ENCODE measurements at places on chromosomes 3 and 15.

GRCh38 chr3:184822654-184823053 lies 10.7 kb downstream of the VPS8 start:
- DNase-seq, result no peak

GRCh38 chr3:24199300-24199699 lies 254.2 kb downstream of the NR1D2 start:
- DNase-seq, result no peak

DNA sequence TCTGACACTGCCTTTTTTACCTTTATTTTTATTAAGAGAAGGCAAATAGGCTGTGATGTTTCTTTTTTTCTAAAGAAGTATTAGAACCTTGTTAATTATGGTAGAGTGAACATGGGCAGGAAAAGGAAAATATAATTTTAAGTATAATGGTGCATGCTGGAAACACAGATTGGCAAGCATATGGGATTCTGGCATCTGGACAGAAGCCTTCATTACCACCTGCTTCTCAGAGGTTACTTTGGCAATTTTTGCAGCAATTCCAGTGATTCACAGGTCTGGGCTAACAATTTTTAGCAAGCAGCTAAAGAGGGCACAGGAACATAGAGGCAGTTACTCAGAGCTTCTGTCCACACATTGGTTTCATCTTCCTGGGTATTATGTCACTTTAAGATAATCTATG lies 258.3 kb downstream of the DIPK2A start:
- no peak for DNase-seq

DNA sequence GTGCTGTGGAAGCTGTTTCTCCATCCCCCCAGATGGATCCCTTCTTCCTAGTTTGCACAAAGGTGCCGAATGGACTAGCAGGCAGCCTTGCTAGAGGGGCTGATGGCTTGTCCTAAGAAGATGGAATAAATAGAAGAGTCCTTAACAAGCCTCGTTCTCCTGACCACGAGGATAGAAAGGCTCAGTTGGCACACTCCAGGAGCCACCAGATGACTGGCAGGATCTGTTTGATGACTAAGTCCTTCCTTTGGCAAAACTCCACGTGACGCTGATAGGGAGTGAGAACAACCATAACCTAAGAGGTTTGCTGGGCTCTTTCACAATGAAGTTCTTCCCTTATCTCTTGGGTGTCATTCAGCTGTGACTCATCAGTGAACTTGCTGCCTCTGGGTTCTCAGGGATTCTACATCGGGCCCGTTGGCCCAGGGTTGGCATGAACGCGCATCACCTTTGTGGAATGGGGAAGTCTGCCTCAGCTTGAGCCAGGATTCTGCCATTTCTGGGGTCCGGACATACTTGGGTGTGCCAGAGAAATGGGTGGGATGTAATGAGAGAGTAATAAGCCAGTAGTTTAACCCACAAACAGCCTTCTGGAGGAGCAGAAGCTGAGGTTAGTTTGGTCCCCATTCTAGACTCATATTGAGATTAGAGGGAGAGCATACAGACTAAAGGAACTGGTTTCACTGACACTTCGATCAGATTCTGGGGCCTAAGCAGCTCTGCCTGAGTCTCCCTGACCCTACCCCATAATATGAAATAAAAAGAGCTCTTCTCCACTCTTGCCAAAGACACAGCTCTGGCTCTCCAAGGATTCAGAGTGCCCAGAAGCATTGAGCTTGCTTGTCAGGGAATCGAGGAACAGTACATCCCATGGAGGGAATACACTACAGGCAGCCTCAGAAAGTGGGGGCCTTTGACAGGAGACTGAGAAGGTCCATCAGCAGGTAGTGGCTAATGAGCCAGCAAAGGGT lies 2.0 kb upstream of the MELTF start:
- DNase-seq, result no peak

GRCh38 chr3:55604402-55604801 lies 117.3 kb upstream of the WNT5A start:
- no peak for DNase-seq

DNA sequence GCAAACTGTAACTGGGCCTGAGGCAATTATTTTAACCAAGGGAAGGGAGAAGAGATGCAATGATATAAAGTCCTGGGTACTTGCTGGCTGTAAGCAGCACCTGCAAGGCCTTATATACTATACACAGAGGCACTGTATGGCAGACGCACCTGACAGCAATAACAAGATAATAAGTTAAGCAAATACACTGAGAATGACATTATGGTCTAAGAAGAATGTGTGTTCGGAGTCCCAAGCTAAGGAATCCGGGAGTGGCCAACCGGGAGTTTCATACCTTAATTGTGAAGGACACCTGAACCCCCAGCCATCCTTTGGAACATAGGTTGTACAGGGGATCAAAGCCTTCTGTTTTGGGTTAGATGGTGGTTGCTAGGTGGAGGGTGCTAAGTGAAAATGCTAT lies 13.7 kb downstream of the FAM240A start:
- DNase-seq, result no peak

- DNase-seq, result no peak
Measured at GRCh38 chr3:162370141-162370540, 873.5 kb downstream of the OTOL1 start.

DNA sequence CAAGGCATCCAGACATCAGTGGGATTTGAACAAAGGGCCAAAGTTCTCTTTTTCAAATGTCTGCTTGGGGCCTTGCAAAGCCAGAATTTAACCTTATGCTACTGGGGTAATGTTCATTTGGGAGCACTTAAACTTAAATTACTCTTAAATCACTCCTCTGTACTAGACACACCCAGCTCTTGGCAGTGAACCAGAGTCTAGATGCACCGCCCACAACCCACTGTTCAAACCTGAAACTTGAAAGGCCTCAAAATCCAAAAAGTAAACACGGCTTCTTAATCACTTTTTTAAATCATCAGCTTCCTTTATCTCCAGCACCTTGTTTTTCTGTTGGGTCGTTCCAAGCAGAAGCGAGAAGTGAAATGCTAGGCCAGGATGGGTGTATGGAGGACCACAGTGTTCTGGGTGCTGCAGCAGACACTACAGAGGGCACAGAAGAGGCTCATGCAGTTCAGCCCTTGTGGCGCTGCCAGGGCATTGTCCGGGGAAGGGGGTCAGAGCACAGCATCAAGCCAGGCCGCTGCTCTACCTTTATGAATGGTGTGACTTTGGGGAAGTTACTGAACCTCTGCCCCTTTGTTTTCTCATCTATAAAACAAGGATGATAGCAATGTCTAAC lies 28.8 kb downstream of the MECOM start:
- no peak for DNase-seq

- no peak for DNase-seq
Measured at GRCh38 chr3:123543950-123544349, 40.9 kb downstream of the HACD2 start.

DNA sequence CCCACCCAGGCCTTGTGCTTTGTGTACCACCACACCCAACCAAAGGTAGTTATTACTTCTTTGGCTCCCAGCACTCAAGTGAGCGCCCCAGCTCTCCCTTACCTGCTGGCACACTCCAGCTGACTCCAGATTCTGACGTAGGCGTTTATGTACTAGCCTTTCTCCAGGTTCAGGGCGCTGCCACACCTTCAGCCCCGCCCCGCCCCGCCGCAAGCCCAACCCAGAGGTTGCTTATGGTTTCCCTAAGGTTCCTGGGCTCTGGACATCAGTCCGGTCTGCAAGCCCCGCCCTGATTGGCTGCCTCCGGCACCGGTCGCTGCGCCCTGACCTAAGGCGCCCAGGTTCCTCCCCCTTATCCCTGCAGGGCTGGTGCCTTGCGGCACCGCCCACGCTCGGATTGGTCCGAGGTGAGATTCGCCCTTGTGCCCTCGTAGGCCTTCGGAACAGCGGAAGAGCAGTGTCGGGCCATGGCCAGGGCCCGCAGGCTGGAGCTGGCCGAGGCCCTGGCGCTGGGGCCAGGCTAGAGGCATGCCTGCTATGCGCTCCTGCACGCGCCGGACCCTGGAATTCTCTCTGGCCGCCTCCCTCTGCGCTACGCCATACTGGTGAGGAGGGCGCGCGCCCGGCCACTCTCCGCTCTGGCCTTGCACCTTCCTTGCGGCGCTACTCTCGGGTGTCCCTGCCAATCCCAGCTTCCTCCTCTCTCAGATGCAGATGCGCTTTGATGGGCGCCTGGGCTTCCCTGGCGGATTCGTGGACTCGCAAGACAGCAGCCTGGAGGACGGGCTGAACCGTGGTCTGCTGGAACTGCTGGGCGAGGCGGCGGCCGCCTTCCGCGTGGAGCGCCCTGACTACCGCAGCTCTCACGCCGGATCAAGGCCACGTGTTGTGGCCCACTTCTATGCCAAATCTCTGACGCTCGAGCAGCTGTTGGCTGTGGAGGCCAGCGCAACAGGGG lies 19.8 kb upstream of the NUDT16 start:
- peak; percentile 16 for DNase-seq

GRCh38 chr3:124811436-124811835 lies 75.7 kb downstream of the ITGB5 start:
- no peak for DNase-seq

DNA sequence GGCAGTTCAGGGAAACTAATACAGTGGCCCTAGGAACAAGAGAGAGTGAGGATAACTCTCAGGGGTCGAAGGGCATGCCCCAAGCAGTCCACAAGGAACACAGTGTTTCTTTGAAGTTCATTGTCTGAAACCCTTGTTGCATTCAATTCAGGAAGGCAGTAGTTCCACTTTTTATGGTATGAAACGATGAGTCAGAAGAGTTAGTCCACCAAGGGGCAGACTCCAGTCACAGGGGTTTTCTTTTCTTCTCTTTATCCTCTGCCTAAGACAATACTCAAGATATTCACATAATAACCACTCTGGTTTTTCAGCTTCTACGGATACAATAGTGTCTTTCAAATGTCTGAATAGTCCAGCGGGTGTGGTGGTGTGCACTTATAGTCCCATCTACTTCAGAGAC lies 23.7 kb upstream of the TICRR start:
- no peak for DNase-seq

DNA sequence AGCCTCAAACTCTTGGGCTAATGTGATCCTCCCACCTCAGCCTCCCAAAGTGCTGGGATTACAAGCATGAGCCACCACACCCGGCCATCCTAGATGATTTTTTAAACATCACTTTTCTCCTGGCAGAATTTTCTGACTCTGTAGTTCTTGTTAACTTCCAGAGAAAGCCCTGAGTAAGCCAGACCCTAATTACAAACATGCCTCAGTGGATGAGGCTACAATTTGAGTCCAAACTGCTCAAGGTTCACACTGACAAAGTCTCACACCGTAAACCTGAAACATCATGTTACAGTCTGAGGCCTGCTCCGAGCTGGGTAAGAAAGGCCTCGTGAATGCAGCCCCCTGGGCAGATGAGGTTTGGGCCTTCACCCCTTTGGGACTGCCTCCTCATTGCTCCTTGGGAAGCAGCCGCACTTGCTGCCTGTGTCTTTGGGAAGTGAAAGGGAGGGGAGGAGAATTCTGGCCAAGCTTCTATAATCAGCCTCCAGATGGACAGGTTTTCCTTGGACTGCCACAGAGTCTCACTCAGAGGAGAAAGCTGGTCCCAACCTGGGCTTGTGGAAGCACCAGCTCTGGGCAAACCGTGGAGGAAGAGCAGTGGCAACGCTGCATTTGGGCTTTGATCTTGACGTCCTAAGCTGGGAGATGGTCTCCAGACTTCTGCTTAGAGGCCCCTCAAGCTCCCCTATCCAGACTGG lies 46.0 kb downstream of the CA12 start:
- no peak for DNase-seq

DNA sequence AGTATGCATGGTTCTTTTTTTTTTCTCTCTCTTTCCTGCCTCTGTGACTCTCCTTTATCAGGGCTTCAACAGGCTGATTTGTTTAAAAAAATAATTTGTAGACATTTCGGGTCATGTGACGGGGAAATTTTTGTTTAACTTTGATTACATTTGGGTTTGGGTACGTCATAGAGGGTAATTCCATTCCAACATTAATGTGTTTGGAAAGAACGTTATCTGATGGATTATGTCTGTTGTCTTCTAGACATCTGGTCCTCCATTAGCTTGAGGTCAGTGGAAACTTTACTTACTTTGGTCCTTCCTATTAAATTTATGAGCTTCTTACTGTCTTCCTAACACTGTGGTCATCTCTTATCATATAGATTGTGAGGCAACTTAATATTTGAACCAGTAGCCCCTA lies 80.9 kb downstream of the STT3B start:
- no peak for DNase-seq

- DNase-seq, result no peak
Measured at GRCh38 chr3:9897408-9898372, 5.0 kb upstream of the IL17RE start.

- DNase-seq, result no peak
Measured at GRCh38 chr15:94066811-94067210, 164.6 kb upstream of the MCTP2 start.

- DNase-seq, result no peak
Measured at GRCh38 chr3:133191818-133192217, 153.6 kb downstream of the TMEM108 start.

DNA sequence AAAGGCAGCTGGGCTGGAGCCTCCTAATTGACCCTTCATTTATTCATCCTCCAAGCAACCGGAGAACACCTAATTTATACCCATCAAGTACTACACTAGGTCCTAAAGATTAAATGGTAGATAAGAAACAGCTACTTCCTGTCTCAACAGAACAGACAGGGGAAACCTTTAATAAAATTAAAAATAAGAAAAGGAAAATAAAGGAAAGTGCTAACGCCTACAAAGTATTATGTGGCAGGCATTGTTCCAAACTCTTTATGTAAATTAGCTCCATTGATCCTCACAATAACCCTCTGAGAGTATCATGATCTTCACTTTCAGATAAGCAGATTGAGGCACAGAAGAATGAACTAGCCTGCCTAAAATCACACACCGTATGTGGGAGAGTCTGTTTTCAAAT lies 139.5 kb downstream of the CNTN6 start:
- DNase-seq, result no peak

DNA sequence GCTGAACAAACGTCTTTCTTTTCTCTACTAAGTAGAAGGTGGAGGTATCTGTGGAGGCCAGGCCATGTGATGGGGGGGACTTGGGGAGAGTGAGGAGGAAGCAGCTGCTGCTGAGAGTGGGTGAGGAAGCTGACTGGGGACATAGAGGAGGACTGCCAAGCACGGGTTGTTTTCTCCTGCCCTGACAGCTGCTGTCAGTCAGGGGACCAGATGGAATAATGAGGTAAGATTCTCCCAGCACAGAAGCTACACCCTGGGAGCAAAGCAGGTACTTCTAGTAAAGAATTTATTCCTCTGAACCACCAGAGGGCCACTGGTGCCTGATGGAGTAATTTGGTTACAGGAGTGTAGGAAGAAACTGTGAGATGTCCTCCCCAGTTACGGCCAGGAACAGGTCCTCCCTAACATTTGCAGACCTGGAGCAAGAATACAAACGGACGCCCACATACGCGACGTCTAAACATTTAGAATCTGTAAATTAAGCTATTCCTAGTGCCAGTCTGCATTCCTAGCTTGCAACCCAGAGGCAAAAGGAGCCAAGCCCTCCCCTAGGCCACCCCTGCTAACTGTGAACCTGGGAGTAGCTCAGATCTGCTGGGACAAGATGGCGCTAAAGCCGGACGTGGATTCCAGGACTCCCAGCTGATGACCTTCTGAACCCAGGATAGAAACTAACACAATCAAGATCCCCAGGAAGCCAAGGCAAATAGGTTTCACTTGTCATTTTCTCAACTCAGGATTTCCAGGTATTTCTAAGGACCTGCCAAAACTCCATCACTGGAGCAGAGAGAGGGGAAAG lies 14.8 kb downstream of the CRYGS start:
- no peak for DNase-seq

DNA sequence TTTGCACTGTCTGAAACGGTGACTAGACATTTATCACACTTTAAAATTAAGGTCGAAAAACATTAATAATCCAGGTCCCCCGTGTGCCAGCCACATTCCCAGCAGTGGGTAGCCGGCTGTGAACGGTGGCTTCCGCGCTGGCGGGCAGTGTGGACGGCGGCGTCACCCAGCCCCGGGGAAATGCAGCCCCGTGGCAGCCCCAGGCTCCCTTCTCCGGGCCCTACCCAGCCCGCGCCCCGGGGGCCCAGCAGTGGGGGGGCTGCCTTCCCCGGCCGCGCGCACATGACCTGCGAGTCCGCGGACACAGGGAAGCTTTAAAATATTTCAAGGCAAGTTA lies 25.3 kb downstream of the GABRA5 start:
- DNase-seq, result no peak
